Panc1 (cell line): ENCODE measurements at places on chromosomes 11 and 22. TPM values are rescaled to one million over a fixed set of nuclear protein-coding genes. Genes with fewer than 3 reads are reported as not detected.

Gene VSIG2
- total RNA-seq = not detected

Gene PLA2G3
- not detected for total RNA-seq

Gene OR10D3
- total RNA-seq = not detected

Gene LDHAL6A
- total RNA-seq = not detected

Gene OR6M1
- not detected for total RNA-seq

Gene LRP4
- 11.7 TPM for total RNA-seq

Gene LRRC75B
- 4.1 TPM for total RNA-seq

Gene PNPLA5
- not detected for total RNA-seq

Gene TSPAN18
- total RNA-seq = 21.3 TPM

Gene VSIG10L2
- total RNA-seq = not detected

Gene GLYAT
- not detected for total RNA-seq

Gene MCAM
- 27.2 TPM for total RNA-seq

Gene BRSK2
- total RNA-seq = 32.2 TPM

Gene HBB
- total RNA-seq = 0.72 TPM

Gene IGLL1
- not detected for total RNA-seq

Gene SERHL2
- 1.6 TPM for total RNA-seq

Gene MICALL1
- 34.5 TPM for total RNA-seq

Gene SMTNL1
- total RNA-seq = not detected

Gene ENDOD1
- 28.2 TPM for total RNA-seq

Gene RRM1
- total RNA-seq = 143 TPM

Gene GAB4
- not detected for total RNA-seq

Gene TEX54
- total RNA-seq = not detected

Gene DRD2
- 5.3 TPM for total RNA-seq

Gene NXPE2
- not detected for total RNA-seq

Gene RTCB
- total RNA-seq = 55.9 TPM

Gene UCP3
- 0.46 TPM for total RNA-seq

Gene CDHR5
- total RNA-seq = not detected

Gene SOX10
- total RNA-seq = not detected

Gene CDPF1
- 11.2 TPM for total RNA-seq

Gene CABP7
- total RNA-seq = 2.1 TPM

Gene BTG4
- not detected for total RNA-seq
